ENCODE measurements at places on chromosomes 12 and 14.

DNA sequence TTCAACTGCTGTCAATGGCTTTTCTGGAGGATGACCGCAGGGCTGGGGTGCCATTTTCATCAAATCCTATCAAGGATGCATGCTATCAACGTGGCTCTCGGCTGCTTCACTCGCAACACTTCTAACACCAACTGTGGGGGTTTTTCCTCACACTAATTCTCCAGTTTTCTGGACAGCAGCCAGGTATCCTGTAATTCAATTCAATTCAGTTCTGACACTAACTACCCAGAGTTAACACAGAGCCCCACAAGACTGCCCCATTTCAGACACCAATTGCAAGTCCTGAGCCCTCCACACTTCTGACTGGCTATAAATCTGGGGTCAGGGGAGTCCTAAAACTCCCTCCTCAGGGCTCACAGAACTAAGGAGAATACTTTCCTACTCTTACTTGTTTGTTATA lies 55.3 kb upstream of the TMCC3 start:
- DNase-seq, result no peak

GRCh38 chr12:92550661-92551060 lies 152.1 kb upstream of the PLEKHG7 start:
- DNase-seq, result no peak

- no peak for DNase-seq
These were observed 129.9 kb downstream of the CRACR2A start for GRCh38 chr12:3622822-3623690.

DNA sequence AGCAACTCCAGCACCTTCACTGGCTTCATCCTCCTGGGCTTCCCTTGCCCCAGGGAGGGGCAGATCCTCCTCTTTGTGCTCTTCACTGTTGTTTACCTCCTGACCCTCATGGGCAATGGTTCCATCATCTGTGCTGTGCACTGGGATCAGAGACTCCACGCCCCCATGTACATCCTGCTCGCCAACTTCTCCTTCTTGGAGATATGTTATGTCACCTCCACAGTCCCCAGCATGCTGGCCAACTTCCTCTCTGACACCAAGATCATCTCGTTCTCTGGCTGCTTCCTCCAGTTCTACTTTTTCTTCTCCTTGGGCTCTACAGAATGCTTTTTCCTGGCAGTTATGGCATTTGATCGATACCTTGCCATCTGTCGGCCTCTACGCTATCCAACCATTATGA lies 6.8 kb downstream of the OR11G2 start:
- no peak for DNase-seq

All from fibroblast of skin of right biceps (primary cell).